ENCODE measurements at places on chromosomes 13 and 19.
A peak's percentile ranks its signal among the peaks of the same experiment; 100 is the strongest.

GRCh38 chr19:998064-998463, 2.2 kb upstream of the GRIN3B start:
- DNase-seq: no peak

GRCh38 chr19:35533822-35534392, 651 bp downstream of the GAPDHS start:
- DNase-seq: peak; percentile 80

- DNase-seq: no peak
Measured at GRCh38 chr13:75896271-75896670, 260.1 kb downstream of the LMO7 start.

- no peak for DNase-seq
Measured at GRCh38 chr13:99528547-99528946, 27.3 kb downstream of the TM9SF2 start.

DNA sequence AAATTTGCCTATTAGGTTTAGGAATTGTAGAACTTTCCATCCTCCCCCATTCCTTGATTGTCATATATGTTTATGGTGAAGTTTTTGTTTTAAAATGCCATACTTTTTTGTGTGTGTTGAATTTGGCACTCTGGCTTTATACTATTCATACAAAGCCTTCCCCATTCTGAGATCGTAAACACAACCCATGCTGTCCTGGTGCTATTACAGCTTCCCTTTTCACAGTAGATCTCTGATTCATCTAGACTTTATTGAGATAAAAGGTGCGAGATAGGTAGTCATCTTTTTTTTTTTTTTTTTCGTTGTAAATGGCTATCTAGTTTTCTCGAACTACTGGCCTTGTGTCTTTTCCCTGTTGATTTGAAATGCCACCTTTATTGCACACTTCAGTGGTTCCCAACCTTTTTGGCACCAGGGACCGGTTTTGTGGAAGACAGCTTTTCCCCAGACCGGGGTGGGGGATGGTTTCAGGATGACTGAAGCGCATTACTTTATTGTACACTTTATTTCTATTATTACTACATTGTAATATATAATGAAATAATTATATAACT, 94.6 kb downstream of the LRCH1 start:
- DNase-seq: no peak

DNA sequence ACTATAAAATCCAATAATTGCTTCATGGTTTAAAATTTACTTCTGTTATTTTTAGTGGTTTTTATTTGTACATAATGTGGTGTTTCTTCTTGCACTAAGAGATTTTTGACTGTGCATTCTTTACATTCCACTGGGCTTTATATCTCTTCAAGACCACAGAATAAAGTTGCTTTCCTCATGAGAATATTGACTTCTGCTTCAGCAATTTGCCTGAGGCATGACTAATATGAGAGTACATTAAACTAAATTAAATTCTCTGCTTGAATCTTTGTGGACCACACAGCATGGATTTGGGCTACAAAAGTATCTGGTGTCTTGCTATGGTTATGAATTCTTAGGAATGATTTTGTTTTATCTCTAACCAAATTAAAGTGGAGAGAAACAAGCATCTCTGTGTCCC, 1463.4 kb upstream of the PCDH20 start:
- peak; percentile 44 for DNase-seq
